ENCODE measurements at places on chromosomes 5 and 9.
A peak's percentile ranks its signal among the peaks of the same experiment; 100 is the strongest.

DNA sequence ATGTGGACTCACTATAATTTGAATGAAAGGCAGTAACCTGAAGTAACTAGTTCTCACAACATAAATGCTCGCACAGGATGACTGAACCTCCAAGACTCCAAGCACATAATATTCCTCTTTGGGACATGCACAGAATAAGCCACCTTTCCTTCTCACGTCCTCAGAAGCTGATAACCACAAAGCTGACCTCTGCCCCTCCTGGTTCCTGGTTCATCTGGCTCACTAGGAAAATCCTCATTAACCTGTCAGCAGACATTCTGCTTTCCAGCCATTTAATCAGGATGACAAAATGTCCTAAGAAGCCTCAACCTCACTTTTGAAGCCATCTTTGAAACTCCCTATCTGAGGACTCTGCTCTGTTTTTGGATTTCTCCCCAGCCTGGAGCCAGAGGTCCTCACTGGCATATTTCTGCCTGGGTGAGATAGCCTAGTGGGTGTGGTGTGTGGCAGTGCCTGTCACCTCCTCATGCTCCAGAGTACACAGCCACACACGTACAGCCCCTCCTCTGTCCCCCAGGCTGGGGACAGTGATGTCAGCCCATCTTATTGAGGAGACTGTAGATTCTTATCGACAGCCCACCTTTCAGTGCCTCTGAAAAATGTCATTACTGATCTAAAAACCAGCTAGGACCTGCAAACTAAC is 10.3 kb downstream of the ANKH start:
- no peak for DNase-seq

DNA sequence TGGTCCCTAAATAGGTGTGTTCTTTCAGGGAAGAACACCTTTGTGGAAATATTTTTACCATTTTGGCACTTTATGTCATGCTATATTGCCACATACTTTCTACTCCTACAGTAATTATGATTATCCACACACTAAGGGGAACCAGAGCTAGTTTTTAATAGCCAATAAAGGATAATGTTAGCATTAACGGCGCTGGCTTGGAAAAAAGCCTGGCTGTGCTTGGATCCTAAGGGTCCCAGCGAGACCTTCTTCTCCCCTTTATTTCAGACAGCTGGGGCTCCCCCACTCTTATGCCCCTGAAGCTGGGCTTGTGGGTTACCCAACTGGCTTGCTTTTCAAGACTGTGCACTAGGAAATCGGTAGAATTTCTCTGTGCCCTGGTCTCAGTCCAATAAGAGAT is 158.5 kb upstream of the NFIL3 start:
- no peak for DNase-seq

DNA sequence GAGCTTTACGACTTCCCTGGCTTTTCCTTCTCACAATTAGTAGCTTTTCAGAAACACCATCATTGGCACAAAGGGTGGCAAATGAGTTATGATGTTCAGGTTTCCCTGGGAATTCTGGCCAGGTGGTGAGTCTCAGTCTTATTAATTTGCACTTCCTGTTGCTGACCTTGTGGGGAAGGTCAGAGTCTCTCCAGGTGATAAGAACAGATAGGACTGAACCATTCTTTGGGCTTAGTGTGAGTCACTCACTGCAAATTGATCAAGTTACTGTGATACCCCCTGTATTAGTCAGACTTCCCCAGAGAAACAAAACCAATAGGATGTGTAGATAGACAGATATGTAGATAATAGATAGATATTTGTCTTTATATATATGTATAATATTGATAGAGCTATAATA is 53.8 kb upstream of the RANBP3L start:
- DNase-seq: no peak

DNA sequence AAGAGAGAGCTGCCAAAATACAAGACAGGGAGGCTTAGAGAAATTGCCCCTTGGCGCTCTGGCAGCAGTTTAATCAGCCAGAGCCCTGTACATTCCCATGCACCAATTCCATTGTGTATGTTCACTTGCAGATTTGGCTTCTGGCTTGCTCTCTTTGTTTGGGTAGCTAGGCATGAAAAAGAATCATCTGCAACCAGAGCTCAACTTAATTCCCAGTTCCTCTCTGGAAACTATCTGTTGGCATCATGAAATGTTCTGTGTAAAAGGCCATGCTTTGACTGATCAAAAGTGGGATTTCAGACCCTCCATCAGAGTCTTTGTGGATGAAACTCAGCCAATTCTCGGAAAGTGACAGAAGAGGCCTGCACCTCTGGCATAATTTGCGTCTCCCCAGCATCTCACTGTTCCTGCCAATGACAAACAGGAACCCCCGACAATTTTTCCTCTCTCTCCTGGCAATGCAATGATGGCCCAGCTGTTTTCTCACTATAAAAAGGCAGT is 53.8 kb upstream of the RAD23B start:
- no peak for DNase-seq

DNA sequence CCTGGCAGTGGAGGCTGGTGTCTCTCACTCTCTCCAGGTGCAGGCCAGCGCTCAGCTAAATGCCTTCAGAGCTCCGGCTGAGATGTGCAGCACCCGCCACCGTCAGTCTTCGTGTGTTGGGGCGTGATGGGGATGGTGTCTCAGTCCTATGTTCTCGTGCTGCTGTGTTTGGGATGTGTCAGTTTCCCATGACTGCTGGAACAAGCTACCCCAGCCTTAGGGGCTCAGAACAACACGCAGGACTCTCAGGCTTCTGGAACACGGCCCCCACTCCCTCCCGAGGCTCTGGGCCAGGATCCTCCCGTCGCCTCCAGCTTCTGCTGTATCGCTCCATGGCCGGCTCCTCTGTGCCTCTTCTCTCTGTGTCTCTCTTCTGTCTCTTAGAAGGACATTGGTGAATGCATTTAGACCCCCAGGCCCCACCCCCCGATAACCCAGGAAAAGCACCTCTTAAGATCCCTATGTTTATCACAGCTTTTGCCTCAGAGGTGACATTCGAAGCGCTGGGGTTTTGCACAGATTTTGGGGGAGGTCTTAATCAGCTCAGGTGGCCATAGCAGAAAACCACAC is 9.6 kb upstream of the CEP72 start:
- no peak for DNase-seq

DNA sequence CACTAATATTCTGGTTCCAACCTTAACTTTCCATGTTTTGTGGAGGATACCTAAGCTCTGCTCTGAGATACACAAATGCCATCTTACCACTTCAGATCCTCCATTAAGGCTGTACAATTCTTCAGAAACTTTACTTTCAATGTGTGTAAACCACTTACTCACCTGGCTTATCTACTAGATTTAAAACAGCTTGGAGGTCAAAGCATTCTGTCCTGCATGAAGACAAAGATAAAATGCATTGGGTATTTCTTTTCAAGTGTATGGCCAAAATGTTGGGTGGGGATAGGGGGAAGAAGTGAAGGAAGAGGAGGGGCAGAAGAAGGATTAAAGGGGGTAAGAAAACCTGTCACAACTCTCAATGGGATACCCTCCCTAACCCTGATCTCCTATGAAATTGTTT is 939 bp downstream of the GOLGA1 start:
- no peak for DNase-seq

- peak; percentile 6 for DNase-seq
These were observed 576 bp downstream of the CHD1 start for GRCh38 chr5:98927989-98928872.

GRCh38 chr5:98999631-99000030 is 70.8 kb upstream of the CHD1 start:
- DNase-seq: no peak

DNA sequence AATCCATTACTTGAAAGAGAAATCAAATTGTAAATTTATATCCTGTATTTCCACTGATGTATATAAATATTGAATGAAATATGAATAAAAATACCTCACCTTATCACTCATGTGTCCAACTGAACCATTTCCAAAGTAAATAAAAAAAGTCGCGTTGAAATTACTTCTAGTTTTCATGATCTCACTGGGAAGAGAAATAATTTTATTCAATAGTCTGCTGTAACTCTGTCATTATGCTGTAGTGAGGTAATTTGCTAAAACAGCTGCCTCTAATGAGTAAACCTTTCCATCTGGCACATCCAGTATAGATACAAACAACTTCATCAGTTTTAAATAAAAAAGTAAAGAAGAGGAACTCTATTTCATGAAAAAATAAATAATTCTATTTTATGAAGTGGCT is 611.5 kb downstream of the ZNF608 start:
- DNase-seq: no peak

DNA sequence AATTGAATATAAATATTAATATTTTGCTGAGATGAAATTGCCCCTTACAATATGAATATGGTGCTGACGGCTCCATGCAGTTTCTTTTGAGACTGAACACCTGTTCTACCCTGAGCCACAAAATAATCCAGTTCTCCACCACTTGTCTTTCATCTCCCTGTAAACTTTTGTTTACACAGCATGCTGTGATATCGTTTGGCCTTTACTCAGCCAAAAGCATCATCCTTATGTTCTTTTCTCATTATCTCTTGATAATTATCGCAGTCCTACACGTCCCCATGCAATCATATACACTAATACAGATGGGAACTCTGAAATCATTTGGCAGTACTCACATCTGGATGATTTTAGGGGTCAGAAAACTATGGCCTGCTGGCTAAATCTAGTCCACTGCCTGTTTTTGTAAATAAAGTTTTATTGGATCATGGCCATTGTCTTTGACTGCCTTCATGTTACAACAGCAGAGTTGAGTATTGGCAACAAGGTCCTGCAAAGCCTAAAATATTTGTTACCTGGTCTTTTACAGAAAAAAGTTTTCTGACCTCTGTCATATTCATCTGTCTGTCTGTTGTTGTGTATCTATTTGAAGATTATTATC is 53.3 kb downstream of the AOPEP start:
- DNase-seq: no peak

- no peak for DNase-seq
These were observed 32.2 kb downstream of the HRH2 start for GRCh38 chr5:175690025-175690424.

DNA sequence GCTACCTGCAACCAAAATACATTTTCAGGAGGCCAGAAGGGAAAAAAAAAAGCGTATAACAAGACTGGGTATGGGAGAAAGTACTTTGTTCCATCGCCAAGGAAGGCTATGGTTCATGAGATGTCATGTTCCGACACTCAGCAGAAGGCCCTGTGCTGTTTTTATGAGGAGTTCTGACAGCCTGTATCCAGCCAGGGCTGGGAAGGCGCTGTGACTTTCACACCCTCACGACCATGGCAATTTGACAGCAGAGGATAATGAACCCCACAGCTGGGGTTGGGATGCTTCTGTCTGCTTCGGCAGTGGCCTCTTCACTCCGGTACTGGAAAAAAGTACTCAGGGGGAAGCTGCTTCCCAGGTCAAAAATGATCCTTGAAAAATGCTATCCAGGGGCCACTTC is 154.4 kb downstream of the PRELID2 start:
- DNase-seq: no peak

- no peak for DNase-seq
These were observed 130.7 kb upstream of the NR3C1 start for GRCh38 chr5:143533978-143534760.

- no peak for DNase-seq
These were observed 2.3 kb downstream of the PTGS1 start for GRCh38 chr9:122372856-122373845.

DNA sequence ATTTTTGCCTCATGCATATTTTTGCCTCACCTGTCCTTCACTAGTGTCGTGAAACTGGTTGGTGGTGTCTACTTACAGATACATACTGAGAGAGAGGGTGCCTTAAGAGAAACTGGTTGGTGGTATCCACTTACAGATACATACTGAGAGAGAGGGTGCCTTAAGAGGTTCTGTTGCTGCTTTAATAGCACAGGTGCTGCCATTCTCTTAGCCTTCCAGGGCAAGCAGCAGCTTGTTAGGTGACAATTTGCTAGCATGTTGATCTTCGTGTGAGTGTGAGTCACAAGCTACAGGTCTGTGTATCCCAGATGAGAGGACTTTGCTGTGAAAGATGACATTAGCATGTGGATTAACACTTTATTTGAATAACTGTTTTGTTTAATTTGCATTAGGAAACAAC is 1.4 kb downstream of the PTTG1 start:
- no peak for DNase-seq

DNA sequence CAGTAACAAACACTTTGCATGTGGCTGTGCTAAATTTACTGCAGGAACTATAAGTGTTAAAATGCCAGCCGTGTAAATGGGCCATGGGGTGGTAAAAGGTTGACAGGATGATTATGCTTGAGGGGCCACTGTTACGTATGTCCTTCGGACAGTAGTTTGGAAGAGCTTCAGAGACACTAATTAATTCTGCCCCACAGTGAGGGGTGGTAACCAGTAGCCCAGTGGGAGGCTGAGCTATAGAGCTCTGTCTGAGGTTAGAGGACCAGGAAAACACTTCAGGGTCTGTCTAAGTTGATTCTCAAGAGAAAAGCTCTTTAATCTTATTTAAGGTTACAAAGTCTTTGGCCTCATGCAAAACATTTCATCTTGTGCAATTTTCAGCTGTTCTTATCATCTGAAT is 176.6 kb downstream of the DMRTA1 start:
- no peak for DNase-seq

DNA sequence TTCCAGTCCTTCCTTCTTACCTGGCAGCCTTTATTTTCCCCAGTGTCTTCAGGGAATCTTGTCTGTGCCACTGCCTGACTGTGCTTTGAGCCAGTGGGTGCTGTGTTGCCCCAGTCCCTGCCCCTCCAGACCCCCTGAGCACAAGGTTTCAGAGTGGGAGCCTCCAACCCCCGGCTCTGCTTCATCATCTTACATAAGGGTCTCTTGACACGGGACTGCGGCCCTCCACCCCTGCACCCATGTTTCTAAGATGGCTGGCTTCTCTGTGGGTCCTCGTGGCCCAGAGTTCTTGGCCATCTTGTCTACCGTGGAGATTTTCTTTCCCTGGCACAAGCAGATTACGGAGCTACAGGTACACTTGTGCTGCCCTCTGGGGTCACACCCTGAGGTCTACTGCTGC is 194.1 kb downstream of the CACNA1B start:
- no peak for DNase-seq

DNA sequence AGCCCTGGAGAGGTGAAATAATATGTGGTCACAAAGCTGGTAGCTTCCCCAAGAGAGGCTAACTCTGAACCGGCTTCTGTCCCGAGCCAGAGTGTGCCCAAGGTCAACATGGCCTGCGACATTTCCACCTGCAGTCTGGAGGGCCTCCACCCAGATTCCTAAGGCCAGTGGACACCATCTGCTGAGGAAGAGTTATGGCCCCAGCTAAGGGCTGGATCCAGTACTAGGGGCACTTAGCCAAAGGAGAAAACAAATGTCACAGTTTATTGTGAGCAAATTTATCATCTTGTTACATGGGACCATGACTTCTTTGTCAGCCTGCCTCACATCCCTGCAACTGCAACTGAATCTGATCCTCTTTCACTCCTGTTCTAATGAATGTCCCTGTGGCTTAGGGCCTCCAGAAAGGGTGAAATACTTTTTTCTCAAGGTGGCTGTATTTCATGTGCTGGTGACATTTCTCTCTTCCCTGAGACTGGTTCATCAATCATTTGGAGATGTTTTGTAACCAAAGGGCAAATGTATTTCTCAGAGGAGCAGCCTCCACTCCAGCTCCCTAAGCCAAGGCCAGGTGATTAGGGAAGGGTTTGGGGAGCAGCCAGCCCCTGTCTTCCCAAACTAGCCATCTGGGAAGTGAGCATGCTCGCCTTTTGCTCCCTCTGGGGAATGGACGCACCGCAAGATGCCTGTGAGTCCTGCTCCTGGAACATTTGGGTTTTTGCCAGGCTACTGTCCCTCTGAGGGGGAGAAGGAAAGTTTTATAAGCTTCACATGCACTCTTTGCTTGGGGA is 148.3 kb downstream of the CMYA5 start:
- no peak for DNase-seq

- no peak for DNase-seq
These were observed 116.7 kb downstream of the ADAMTS2 start for GRCh38 chr5:179228341-179229121.

GRCh38 chr5:107612541-107612940 is 58.2 kb downstream of the EFNA5 start:
- DNase-seq: no peak

All from stimulated activated CD8-positive, alpha-beta memory T cell treated with anti-CD3 and anti-CD28 coated beads, Interleukin-4, amount 100 ng/mL, for 1 hour (primary cell).